ENCODE measurements at places on chromosomes 13 and 19. TPM values are rescaled to one million over a fixed set of nuclear protein-coding genes. Genes with fewer than 3 reads are reported as not detected.

Gene ZNF563
- total RNA-seq: 23.6 TPM

Gene TMEM145
- total RNA-seq: 0.85 TPM

Gene PEAK3
- total RNA-seq: 0.27 TPM

Gene ISOC2
- total RNA-seq: 85.1 TPM

Gene MEIOSIN
- not detected for total RNA-seq

Gene CYP2A6
- not detected for total RNA-seq

Gene DIAPH3
- total RNA-seq: 2.4 TPM

Gene C19orf85
- not detected for total RNA-seq

Gene KCNN1
- total RNA-seq: 5.6 TPM

Gene TINCR
- total RNA-seq: 8.4 TPM

Gene PCDH9
- total RNA-seq: 1.8 TPM

Gene OLFM2
- 10.6 TPM for total RNA-seq

Gene FAM124A
- total RNA-seq: 11.2 TPM

Gene TNNT1
- 8.5 TPM for total RNA-seq

Gene PARP4
- total RNA-seq: 27.2 TPM

Gene ZNF534
- 3.2 TPM for total RNA-seq

Gene ZNF490
- 8.9 TPM for total RNA-seq

Gene ERICH6B
- total RNA-seq: not detected

Gene ZNF98
- total RNA-seq: 0.36 TPM

Gene CGB8
- not detected for total RNA-seq

Gene NLRP4
- total RNA-seq: not detected

Gene C1QTNF9B
- total RNA-seq: not detected

Measured in prostate gland (tissue), 2 donors.